Stimulated activated CD8-positive, alpha-beta memory T cell treated with anti-CD3 and anti-CD28 coated beads, Interleukin-7, amount 100 ng/mL, for 24 hours (primary cell): ENCODE measurements at places on chromosomes 6 and 20.

DNA sequence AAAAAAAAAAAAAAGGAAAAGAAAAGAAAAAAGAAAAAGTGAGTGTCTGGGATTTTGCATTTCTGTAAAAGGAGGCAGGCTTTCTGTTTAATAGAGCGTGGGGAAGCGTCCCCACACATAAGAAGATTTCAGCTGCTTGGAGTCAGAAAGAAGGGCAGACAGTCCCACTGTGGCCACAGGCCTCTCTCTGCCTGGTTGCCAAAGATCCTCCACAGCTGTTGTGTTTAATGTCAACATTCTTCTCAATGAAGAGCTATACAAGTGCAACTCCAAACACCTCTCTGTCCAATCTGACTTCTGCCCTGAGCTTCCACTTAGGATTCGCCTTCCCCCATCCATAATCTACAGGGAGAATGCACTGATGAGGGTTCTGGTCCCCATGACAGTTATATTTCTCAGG lies 64.3 kb upstream of the MLN start:
- no peak for DNase-seq

DNA sequence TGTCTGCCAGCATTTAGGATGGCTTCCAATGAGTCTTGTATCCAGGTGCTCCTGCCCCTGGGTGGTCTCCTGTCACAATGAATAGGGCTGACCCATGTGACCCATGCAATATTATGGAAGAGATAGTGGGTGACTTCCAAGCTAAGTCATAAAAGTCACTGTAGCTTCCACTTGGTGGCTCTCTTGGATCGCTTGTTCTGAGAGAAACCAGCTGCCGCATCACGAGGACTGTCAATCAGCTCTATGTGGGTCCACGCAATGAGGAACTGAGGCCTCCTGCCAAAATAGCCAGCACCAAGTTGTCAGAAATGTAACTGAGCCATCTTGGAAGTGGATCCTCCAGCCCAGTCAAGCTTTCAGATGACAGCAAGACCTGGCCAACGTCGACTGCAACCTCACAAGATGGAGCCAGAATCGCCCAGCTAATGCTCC lies 14.9 kb upstream of the MATN4 start:
- no peak for DNase-seq

- no peak for DNase-seq
These were observed 55.1 kb downstream of the MYLK4 start for GRCh38 chr6:2695454-2696095.

- DNase-seq = no peak
These were observed 11.7 kb downstream of the SYNDIG1 start for GRCh38 chr20:24481173-24481572.

GRCh38 chr6:5670811-5671561 lies 335.7 kb downstream of the NRN1 start:
- DNase-seq = no peak
